NCI-H2081 treated with DMSO at 0.1 percent for 48 hours (cell line): ENCODE measurements at places on chromosomes 6 and 20.
A peak's percentile ranks its signal among the peaks of the same experiment; 100 is the strongest.

GRCh38 chr6:4134841-4135664 is at the start of gene ECI2:
Gene ECI2 (minus strand): TSS chr6:4135575. CDS start chr6:4135560, 15 bp downstream.
- DNase-seq: no peak

DNA sequence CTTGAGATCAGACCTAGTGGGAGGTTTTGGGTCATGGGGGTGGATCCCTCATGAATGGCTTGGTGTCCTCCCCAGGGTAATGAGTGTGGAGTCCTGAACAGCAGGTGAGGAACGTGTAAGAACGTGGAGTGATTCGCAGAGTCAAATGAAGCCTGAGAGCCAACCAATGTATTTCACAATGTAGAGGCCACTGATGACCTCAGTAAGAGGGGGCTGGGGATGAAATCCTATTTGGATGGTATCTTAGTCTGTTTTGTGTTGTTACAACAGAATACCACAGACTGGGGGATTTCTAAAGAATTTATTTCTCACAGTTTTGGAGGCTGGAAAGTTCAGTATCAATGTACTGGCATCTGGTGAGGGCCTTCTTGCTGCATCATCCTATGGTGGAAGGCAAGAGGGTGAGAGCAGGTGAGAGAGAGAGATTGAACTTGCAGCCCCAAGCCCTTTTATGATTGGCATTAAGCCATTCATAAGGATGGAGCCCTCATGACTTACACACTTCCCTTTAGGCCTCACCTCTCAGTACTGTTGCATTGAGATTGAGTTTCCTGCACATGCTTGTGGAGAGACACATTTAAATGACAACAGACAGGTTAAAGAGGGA is 47.3 kb upstream of the HIVEP1 start:
- no peak for DNase-seq

DNA sequence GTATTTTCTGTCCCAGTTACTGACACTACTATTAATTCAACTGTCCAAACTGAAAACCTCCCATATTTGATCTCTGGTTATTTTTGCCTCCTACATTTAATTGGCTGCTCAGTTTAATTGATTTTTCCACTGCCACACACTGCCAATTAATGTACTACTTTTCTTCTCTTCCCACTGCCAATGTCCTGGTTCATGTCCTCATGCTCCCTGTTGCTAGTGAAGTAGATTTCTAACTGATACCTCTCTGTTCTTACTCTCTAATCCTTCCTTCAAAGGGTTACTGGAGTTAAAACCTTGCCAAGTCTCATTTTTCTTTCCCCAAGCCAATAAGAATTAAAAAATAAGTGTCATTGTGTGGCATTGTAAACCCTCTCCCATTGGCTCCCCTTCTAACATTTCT is 440.6 kb upstream of the JAG1 start:
- DNase-seq: no peak

GRCh38 chr6:71012866-71013469 is 56.1 kb upstream of the B3GAT2 start:
- peak; percentile 46 for DNase-seq

DNA sequence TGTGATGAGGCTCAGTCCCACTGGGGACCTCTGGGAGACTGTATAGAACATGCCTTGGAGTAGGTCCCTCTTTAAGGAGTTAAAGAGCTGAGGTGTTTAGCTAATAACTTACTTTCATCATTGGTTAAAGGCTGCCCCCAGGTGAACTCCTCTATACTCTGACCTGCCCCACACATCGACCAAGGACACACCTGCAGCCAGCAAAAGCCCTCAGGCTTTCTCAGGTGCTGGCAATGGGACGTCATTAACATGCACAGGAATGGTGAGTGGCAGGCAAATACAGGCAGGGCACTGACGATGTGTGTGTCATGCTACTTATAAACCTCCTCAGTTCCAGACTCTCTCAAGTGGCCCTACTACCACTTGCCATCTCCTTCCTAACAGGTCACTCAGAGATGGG is 366.4 kb downstream of the KIF16B start:
- no peak for DNase-seq

DNA sequence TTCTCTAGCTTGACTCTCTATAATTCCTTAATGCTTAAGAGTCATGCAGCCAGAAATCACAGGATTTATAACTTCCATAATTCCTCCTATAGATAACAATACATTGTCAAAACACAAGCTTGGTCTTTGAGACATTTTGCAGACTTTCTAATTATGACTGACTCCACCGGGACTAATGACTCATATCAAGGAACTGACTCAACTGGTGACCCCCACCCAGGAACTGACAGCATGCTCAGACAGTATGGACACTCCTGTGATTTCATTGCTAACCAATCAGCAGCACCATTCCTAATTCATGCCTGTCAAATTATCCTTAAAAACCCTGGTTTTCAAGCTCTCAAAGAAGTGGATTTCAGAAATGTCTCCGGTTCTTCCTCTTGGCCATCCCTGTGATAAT is 670.5 kb upstream of the IMPG1 start:
- DNase-seq: no peak

GRCh38 chr6:29653452-29654038 is 3.3 kb upstream of the MOG start:
- peak; percentile 38 for DNase-seq

DNA sequence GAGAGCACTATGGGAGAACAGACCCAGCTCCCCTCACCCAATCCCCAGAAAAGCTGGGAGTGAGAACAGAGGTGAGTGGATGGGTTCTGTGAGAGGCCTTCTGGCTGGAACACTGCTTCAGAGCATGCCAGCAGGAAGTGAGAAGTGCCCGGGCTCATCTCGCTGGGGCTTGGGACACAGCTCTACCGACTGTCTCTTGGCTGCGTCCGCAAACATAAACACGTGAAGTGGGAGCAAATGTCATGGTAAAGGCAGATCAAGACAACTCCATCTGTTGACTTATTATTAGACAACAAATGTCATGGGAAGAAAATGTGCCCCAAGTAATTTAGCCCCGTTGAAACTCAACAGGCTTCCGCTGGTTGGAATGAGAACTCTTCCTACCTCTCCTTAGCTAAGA is 25.9 kb downstream of the GNAS-AS1 start:
- no peak for DNase-seq

GRCh38 chr6:167336844-167337630 is 12.2 kb downstream of the TTLL2 start:
- no peak for DNase-seq

DNA sequence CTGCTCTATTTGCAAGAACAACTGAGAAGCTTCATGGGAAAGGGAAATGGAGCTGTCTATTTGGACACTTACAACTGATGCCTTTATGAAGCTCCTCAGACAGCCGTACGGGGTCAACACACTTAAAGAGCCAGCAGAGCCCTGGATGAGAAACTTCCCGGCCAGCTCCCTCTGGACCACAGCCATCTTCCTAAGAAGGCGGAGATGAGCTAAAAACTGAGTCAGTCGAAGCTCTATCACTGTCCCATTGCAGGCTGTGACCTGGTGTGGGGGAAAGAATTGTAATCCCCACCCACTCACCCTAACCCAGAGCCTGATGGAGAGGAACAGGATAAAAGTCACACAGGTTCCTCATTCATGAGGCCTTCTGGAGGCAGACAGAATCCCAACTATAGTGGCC is 360.4 kb upstream of the JARID2 start:
- DNase-seq: no peak

DNA sequence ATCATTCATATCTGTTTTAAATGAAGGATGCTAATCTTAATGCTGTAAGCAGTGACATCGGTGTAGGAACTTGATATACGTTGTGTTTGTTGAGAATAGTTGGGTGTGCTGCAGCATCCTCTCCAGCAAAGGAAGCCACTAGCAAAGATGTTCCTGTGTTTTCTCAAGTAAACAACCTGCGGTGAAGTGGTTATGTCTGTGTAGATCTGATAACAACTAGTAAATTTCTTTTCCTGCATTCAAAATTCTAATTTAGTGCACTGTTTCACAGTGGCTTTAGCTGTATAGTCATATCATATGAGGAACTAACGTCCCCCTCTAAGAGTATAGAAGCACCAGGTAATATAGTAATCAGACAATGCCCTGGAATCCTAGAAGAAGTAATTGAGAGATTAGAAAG is 38.7 kb downstream of the NCOA7 start:
- DNase-seq: no peak

GRCh38 chr20:36235892-36236785 is at the start of gene AAR2:
Gene AAR2 (plus strand): TSS chr20:36236478. CDS start chr20:36239869, 3,391 bp downstream.
- DNase-seq: peak; percentile 42

- no peak for DNase-seq
Observed at GRCh38 chr6:20242397-20242796, 30.1 kb upstream of the MBOAT1 start.

- no peak for DNase-seq
Observed at GRCh38 chr6:43074847-43075669, 1.1 kb upstream of the PTK7 start.

- DNase-seq: no peak
Observed at GRCh38 chr20:45354423-45355208, 6.4 kb upstream of the SDC4 start.

DNA sequence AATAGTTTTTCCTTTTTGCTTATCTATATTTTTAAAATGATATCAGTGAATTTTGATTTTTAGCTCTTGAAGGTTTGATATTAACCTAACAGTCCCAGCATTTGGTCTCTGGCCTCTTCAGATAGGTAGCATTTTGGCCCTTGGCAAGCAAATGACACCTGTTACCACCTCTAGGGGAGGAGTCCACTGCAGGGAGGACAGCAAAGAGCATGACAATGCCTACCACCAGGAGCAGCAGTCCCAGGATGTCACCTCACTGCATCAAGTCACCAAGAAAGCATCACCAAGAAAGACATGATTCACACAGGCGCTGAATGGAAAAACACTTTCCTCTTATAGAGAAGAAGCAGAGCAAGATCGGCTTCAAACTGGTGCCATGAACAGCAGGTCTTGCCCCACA is 224.3 kb downstream of the UBE3D start:
- no peak for DNase-seq

GRCh38 chr20:9442858-9443257 is 71.5 kb upstream of the LAMP5 start:
- no peak for DNase-seq

DNA sequence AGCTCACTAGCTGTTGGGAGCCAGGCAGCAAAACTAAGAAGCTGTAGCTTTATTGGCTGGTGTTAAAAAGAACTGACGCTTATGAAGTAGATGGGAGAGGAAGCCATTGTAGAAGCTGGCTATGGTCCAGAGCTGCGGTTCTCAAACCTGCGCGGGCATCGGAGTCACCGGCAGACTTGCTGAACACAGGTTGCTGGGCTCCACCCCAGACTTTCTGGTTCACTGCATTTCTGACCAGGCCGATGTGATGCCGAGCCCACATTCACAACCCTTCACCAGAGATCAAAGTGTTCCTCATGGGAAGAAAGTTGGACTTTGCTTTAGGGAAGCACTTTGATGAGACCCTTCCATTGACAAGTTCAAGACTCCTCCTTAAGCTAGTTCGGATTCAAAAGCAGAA is 231.6 kb downstream of the QKI start:
- no peak for DNase-seq

DNA sequence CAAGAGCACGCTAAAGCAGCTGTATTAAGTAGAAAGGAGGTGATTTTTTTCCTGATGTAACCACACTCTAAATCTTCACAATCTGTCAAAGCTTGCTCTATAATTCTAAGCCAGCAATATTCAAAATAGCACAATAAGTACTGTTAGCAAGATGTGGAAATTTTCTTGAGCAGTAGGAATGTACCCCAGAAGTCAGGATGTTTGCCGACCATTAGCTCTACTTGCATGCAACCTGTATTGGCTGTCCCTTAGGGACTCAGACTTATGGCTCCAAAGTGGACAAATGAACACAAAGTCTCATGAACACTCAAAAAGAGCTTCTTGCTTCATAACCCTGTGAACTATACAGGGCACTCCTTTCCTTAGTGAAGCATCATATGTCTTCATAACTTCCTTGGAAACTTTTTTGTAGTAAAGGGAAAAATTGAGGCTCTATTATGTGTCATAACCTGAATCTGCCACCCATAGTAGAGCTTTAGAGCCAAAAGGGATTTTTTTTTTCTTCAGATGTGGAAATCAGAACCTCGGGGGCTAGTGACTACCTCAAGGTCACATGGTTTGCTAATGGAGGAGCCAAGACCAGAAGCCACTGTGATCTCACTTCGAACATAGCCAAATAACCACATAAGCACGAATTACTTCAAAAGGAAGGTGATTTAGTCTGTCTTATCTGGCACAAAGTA is 54.5 kb downstream of the ADGRG6 start:
- no peak for DNase-seq

DNA sequence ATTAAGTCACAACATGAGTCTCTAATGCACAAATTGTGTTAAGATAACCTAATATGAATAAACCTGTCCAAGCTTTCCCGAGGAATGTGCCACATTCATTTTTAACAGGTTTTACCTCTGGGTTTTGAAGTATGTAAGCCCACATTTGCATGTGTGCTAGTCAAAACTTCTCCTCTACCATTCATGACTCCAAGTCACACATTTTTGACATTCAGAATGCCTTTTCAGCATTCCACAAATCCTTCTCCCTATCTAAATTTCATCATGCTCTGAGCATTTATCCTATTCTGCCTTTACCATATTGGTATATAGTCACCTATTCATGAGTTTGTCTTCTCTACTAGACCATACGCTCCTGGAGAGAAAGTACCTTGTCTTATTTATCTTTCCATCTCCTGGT is 56.5 kb downstream of the ADGRF5 start:
- DNase-seq: no peak
